Ascending aorta (tissue), 2 donors: ENCODE measurements at places on chromosomes 3 and 15. TPM values are rescaled to one million over a fixed set of nuclear protein-coding genes. Genes with fewer than 3 reads are reported as not detected.

The GOLGA6A gene
- total RNA-seq: not detected

The DGKG gene
- total RNA-seq: 11.1 TPM

The DUOX2 gene
- total RNA-seq: 2.3 TPM

The SUSD5 gene
- total RNA-seq: 68.0 TPM

The PLXNA1 gene
- 79.8 TPM for total RNA-seq

The CCNB2 gene
- not detected for total RNA-seq

The ROPN1 gene
- not detected for total RNA-seq

The OXTR gene
- 150 TPM for total RNA-seq

The PAQR9 gene
- total RNA-seq: not detected

The ANKRD63 gene
- not detected for total RNA-seq

The C3orf20 gene
- not detected for total RNA-seq

The WDR49 gene
- total RNA-seq: not detected

The MESP2 gene
- not detected for total RNA-seq

The TRIM71 gene
- not detected for total RNA-seq

The SLC51B gene
- total RNA-seq: not detected

The AADACL2 gene
- total RNA-seq: not detected

- H3K36me3 ChIP-seq: no peaks in the 10 kb centered on the region
- no peak overlapping the region for H3K4me3 ChIP-seq
- H3K4me1 ChIP-seq: peaks cover 20% of the 10 kb centered on the region
- H3K27ac ChIP-seq: no peak overlapping the region
- H3K27me3 ChIP-seq: no peaks in the 10 kb centered on the region
- DNase-seq: no peak
These were observed 560.8 kb upstream of the TBL1XR1 start for GRCh38 chr3:177758126-177758525.

GRCh38 chr3:184543256-184543655, 18.3 kb upstream of the EPHB3 start:
- H3K4me1 ChIP-seq: no peaks in the 10 kb centered on the region
- DNase-seq: peak; percentile 55
- H3K36me3 ChIP-seq: no peaks in the 10 kb centered on the region
- no peak overlapping the region for H3K27ac ChIP-seq
- no peaks in the 10 kb centered on the region for H3K27me3 ChIP-seq
- H3K4me3 ChIP-seq: no peak overlapping the region

GRCh38 chr3:154025007-154025406, 96.2 kb upstream of the ARHGEF26 start:
- H3K4me1 ChIP-seq: no peaks in the 10 kb centered on the region
- H3K27ac ChIP-seq: no peak overlapping the region
- no peak overlapping the region for H3K4me3 ChIP-seq
- no peaks in the 10 kb centered on the region for H3K27me3 ChIP-seq
- DNase-seq: no peak

GRCh38 chr3:13015286-13016082, 57.7 kb downstream of the IQSEC1 start:
- no peak overlapping the region for H3K4me3 ChIP-seq
- peak overlapping the region; percentile 72 for H3K27ac ChIP-seq
- no peaks in the 10 kb centered on the region for H3K36me3 ChIP-seq
- peaks cover 33% of the 10 kb centered on the region for H3K4me1 ChIP-seq
- H3K27me3 ChIP-seq: no peaks in the 10 kb centered on the region

- H3K36me3 ChIP-seq: no peaks in the 10 kb centered on the region
- H3K27me3 ChIP-seq: no peaks in the 10 kb centered on the region
- no peak overlapping the region for H3K4me3 ChIP-seq
These were observed 8.4 kb downstream of the GMNC start for GRCh38 chr3:190854062-190854461.

DNA sequence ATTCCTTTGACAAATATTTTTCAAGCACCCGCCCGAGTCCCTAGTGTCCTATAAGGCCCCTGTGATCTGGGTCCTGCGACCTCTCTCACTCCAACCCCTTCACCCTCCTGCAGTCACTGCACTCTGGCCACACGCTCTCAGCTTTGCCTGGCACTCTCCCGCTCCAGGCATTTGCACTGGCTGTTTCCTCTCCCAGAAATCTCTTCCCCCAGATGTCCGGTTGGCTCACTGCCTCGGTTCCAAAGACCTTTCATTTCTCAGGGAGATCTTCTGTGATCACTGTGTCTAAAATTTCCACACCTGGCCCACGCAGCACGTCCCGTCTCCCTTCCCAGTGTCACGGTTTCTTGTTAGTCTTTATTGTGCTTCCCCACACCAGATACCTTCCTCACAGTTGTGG, 97.4 kb downstream of the WNT7A start:
- H3K27ac ChIP-seq: no peak overlapping the region
- no peaks in the 10 kb centered on the region for H3K36me3 ChIP-seq
- no peaks in the 10 kb centered on the region for H3K4me1 ChIP-seq
- H3K4me3 ChIP-seq: no peak overlapping the region
- no peak for DNase-seq

DNA sequence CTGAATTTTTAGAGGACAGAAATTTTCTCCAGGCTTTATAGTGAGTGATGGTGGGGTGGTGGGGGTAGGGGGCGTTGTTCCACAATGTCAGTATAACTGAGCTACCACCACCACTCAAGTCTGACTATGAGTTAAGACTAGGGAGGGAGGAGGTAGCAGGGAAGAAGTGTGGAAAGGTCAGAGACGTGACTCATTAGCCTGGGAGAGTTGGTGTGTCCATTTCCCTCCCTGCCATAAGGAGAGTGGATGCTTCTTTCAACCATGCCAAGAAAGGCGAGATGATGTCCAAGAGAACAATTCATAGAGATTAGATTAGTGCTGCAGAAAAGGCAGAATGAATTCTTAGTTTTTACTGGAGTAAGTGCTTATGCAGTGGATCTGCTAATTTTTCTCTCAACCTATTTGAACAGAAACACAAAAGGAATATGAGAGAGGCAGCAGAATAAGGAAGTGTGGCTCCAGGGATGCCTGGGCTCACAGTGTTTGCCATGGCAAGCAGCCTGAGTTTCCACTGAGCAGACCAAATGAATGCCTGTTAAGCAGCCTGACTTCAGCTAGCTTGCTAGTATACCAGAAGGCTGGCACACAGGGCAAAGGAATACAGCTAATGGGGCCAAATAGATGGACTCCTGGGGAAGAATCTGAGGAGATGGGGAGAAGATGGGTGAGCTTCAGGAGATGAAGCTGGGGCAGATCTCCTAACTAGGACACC, 708.9 kb downstream of the NTRK3 start:
- no peaks in the 10 kb centered on the region for H3K27me3 ChIP-seq
- no peaks in the 10 kb centered on the region for H3K36me3 ChIP-seq
- no peak overlapping the region for H3K4me3 ChIP-seq
- H3K4me1 ChIP-seq: no peaks in the 10 kb centered on the region
- DNase-seq: peak; percentile 68
- H3K27ac ChIP-seq: no peak overlapping the region

- no peaks in the 10 kb centered on the region for H3K27me3 ChIP-seq
- no peak overlapping the region for H3K4me3 ChIP-seq
- no peaks in the 10 kb centered on the region for H3K36me3 ChIP-seq
- no peaks in the 10 kb centered on the region for H3K4me1 ChIP-seq
These were observed 11.0 kb downstream of the CCRL2 start for GRCh38 chr3:46417841-46418611.

GRCh38 chr3:122678506-122678905, 2.1 kb upstream of the PARP14 start:
- DNase-seq: no peak
- no peaks in the 10 kb centered on the region for H3K27me3 ChIP-seq
- H3K36me3 ChIP-seq: no peaks in the 10 kb centered on the region
- peaks cover 23% of the 10 kb centered on the region for H3K4me1 ChIP-seq
- no peak overlapping the region for H3K4me3 ChIP-seq

- peak overlapping the region; percentile 87 for H3K27ac ChIP-seq
- DNase-seq: no peak
- no peaks in the 10 kb centered on the region for H3K36me3 ChIP-seq
- H3K4me1 ChIP-seq: peaks cover 8% of the 10 kb centered on the region
These were observed 253 bp downstream of the IFT80 start for GRCh38 chr3:160398820-160399124.

GRCh38 chr15:85041230-85041629, 59.6 kb downstream of the PDE8A start:
- H3K36me3 ChIP-seq: no peaks in the 10 kb centered on the region
- no peak overlapping the region for H3K4me3 ChIP-seq
- H3K27ac ChIP-seq: no peak overlapping the region
- H3K27me3 ChIP-seq: no peaks in the 10 kb centered on the region

GRCh38 chr3:8189051-8189450, 312.6 kb upstream of the LMCD1 start:
- H3K27me3 ChIP-seq: no peaks in the 10 kb centered on the region
- H3K27ac ChIP-seq: no peak overlapping the region
- H3K4me1 ChIP-seq: no peaks in the 10 kb centered on the region
- no peak for DNase-seq

- peaks cover 17% of the 10 kb centered on the region for H3K36me3 ChIP-seq
- no peak overlapping the region for H3K4me3 ChIP-seq
- peak; percentile 71 for DNase-seq
- peaks cover 3% of the 10 kb centered on the region for H3K4me1 ChIP-seq
- no peak overlapping the region for H3K27ac ChIP-seq
These were observed 95.4 kb downstream of the HCN4 start for GRCh38 chr15:73273181-73274002.

- no peak overlapping the region for H3K27ac ChIP-seq
- H3K4me1 ChIP-seq: no peaks in the 10 kb centered on the region
- DNase-seq: no peak
- H3K27me3 ChIP-seq: no peaks in the 10 kb centered on the region
- H3K4me3 ChIP-seq: no peak overlapping the region
These were observed 117.6 kb upstream of the SKOR1 start for GRCh38 chr15:67707520-67708283.

DNA sequence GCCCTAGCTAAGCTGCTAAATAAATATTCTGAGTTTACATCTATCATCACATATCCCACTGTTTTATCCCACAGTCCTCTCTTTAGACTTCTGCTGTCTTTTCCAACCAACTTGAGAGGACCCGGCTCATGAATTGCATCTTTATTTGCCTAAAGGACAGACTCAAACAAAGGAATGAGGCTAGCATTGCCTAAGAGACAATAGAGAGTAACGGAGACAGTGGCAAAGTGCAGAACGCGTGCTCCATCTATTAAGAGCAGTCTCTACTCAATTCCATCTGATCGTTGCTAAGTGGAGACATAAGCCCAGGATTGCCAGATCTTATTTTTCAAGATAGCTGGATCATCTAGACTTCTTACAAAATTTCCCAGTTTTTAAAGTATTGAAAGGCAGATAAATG, 2.3 kb downstream of the ADAMTSL3 start:
- H3K27me3 ChIP-seq: no peaks in the 10 kb centered on the region
- H3K36me3 ChIP-seq: peaks cover 10% of the 10 kb centered on the region
- H3K27ac ChIP-seq: peak overlapping the region; percentile 89
- no peak for DNase-seq

- H3K36me3 ChIP-seq: no peaks in the 10 kb centered on the region
- peak overlapping the region; percentile 39 for H3K27ac ChIP-seq
- H3K27me3 ChIP-seq: no peaks in the 10 kb centered on the region
These were observed 24.6 kb upstream of the SACM1L start for GRCh38 chr3:45664578-45664977.

- no peak overlapping the region for H3K27ac ChIP-seq
- H3K27me3 ChIP-seq: no peaks in the 10 kb centered on the region
- no peak for DNase-seq
- H3K36me3 ChIP-seq: peaks cover 56% of the 10 kb centered on the region
- H3K4me3 ChIP-seq: peak overlapping the region; percentile 94
- peaks cover 10% of the 10 kb centered on the region for H3K4me1 ChIP-seq
These were observed 3.5 kb downstream of the EIF4A2 start for GRCh38 chr3:186786922-186787321.

- no peak overlapping the region for H3K4me3 ChIP-seq
- H3K36me3 ChIP-seq: peaks cover 27% of the 10 kb centered on the region
- no peak overlapping the region for H3K27ac ChIP-seq
These were observed 11.5 kb upstream of the USP50 start for GRCh38 chr15:50558012-50558411.

DNA sequence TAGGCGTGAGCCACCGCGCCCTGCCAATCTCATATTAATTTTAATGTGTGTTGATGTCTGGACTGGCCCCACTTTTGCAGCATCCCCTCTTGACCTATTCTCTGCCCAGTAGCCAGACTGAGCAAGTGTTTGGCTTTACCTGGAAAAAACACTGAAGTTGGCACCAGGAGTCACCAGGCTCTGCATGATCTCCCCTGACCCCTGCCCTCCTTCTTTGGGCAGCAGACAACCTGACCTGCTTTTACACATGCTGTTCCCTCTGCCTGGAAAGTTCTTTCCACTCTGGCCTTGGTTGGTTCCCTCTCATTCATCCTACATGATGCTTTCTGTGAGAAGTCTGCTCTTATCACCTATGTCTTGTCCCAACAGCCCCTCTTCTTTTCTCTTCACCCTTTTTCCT, 67.9 kb upstream of the SLC2A2 start:
- peaks cover under 1% of the 10 kb centered on the region for H3K36me3 ChIP-seq
- no peak overlapping the region for H3K4me3 ChIP-seq
- no peaks in the 10 kb centered on the region for H3K27me3 ChIP-seq
- no peak for DNase-seq

DNA sequence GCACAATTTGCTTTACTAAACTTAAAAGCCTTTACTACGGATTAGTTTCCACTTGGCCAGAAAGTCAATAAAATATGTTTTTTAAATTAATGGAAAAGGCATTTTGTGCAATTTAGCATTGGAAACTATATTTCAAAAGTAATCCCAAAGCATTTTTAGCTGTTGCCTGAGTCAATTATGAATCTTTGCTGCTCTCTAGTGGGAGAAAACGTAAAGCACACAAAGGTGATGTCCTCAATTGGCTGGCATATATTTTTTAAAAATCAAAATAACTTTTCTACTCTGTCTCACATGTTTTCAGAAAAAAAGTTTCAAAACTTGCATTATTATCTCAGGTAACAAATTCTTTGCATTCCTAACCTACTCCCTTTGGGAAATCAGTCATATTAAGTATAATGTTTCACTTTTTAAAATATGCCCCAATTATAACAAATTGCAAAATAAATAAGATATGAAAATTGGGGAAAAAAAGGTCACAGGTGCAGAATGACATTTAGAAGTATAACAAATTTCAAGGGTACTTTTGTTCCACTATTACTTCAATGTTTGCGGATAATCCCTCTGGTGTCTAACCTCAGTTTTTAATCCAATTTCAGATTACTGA, 47.2 kb upstream of the TEX55 start:
- no peaks in the 10 kb centered on the region for H3K27me3 ChIP-seq
- no peak for DNase-seq
- H3K4me3 ChIP-seq: no peak overlapping the region
- no peaks in the 10 kb centered on the region for H3K4me1 ChIP-seq
- no peak overlapping the region for H3K27ac ChIP-seq
- H3K36me3 ChIP-seq: no peaks in the 10 kb centered on the region

DNA sequence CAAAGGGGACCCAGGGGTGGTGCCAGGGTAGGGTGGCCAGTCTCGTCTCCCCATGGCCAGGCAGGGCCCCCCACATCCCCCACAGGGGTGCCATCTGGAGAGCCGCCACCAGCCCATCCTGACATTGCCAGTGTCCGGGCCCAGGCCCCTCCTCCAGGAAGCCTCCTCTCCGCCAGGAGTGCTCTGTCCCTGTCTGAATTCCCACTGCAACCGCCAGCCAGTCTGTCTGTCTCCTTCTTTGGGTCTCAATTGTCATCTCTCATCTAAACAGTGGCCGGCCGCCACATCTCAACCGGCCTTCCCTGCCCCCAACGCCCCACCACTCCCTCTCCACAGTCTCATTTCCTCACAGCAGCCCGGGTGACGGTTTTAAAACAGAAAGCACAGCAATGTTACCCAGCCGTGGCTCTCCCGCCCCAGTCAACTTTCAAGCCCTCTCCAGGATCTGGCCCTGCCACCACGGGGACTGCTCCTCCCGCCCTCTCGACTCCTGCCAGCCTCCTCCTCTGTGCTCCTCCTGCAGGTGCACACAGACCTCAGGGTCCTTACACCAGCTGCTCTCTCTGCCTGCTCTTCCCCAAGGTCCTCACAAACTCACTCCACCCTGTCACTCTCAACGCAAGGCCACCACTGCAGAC, 57.0 kb downstream of the IQSEC1 start:
- no peaks in the 10 kb centered on the region for H3K36me3 ChIP-seq
- no peaks in the 10 kb centered on the region for H3K27me3 ChIP-seq
- no peak for DNase-seq
